ENCODE measurements at places on chromosomes 12 and 14.

DNA sequence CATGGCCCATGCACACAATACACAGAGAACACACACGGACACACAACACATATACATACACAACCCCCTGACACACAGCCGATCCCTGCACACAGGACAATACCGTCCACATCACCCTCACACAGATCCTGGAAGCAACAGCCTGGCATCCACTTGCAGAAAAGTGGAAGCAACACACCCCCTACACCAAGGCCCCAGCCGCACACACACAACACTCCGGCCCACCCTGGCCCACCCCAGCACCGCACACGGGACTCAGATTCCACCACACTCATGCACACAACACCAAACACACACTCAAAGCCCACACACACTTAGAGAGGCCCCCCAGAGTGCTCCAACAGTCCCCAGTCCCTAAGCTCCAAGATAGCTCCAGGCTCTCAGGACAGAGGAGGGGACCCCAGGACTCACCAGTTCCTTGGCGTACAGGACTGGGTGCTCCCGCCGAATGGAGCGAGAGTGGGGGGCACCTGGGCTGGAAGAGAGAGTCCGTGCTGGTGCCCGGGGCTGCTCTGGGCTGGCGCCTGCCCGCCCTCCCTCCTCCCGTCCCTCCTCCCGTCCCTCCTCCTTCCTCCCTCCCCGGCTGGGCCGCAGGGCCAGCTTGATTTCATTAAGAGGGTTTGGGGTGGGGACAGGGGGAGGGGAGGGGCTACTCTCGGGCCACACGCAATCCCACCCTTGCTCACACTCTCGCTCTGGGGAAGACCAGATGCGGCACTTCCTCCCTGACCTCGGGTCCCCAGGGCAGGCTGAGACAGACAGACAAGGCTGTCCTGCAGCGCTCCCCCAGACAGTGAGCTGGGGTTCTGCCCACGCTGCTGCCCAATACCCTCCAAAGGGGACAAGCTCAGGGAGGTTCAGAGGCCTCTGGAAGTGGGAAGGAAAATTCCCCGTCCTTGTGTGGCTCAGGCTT lies at the start of gene TMEM119:
Gene TMEM119 (minus strand): TSS at position 526 of the 913 bp plus-strand sequence. CDS start 5,701 bp downstream, outside the sequence.
- no peak for DNase-seq

- DNase-seq = no peak
Measured at GRCh38 chr12:7068240-7068993, 7.9 kb downstream of the C1S start.

DNA sequence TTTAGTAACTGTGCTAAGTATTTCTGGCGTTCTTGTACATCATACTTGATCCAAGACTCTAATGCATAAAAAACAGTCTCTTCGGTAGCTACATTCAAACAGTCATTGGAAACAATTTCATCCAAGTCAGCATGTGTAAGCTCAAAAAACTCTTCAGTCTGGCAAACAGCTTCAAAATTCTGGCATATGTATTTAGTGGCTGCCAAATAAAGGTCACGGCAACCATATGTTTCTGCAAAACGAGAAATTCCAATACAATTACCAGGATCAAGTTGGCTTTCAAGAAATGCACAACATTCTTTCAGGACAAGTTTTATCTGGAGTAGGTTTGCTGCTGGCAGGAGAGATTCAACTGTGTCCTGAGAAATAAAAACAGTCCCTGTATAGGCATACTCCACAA lies 16.5 kb downstream of the KLHL28 start:
- no peak for DNase-seq

GRCh38 chr14:35333264-35333730 lies 41.1 kb downstream of the PSMA6 start:
- no peak for DNase-seq

DNA sequence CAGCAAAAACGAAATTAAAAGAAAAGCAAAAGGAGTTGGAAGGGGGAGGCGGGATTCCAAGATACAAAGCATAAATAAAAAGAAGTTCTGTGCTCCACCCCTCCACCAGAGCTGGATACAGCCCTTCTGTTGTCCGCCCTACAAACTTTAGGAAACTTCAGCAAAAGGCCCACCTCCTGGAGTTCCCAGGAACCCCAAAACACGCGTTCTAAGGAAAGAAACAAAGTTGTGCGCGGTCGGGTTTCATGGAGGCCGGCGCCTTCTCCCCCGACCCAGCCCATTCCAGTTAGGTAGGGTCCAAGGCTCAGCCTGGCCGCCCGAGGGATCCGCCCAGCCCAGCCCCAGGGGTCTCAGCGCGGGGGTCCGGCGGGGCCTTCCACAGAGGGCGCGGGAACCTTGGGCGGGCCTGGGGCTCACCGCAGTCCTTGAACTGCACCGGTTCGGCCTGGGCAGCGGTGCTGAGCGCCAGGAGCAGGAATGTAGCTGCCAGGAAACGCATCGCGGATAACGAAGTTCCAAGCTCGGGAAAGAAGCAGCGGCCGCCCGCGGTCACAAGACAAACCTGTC lies at the start of gene NPC2:
Gene NPC2 (minus strand): TSS at position 530 of the 567 bp plus-strand sequence. CDS start 31 bp downstream, at position 499.
- no peak for DNase-seq
